Amniotic stem cell (primary cell): ENCODE measurements at places on chromosomes 4 and X.

- DNase-seq, result peak; percentile 80
Observed at GRCh38 chr4:80265571-80266252, 752 bp upstream of the FGF5 start.

DNA sequence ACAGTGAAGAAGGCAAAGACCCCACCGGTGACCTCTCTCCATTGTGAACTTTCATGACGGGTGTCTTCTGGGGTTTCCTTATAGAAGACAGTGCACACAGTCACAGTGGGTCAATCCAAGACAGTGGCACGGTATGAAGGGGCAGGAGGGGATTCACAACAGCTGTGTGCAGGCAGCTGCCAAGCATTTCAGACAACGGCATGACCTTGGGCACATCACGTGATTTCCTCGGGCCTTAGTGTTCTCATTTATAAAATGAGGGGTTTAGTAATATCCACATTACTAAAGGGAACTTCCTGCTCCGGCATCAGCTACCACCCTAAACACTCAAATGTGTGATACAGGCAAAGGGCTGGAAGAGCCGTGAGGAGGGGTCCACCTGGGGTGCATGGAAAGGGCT lies 42.9 kb downstream of the RBM47 start:
- no peak for DNase-seq

GRCh38 chrX:29431895-29432294 lies 783.5 kb upstream of the MAGEB2 start:
- no peak for DNase-seq

DNA sequence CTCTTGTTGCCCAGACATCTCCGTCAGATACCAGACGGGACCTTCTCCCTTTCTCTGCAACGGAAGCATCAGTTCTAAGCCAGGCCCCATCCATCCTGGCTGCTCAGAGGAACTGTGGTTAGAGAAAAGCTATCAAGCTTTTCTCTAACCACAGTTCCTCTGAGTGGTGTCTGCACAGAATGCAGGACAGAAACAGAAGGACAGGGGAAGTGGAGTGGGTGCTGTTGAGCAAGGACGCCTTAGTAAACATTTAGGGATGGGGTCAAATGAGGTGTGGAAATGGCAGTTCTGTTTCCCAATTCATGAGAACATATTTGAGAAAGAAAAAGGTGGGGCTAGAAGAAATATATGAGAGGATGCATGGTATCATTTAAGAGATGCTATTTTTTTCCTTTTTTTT lies 283.8 kb downstream of the CRLF2 start:
- DNase-seq, result no peak

DNA sequence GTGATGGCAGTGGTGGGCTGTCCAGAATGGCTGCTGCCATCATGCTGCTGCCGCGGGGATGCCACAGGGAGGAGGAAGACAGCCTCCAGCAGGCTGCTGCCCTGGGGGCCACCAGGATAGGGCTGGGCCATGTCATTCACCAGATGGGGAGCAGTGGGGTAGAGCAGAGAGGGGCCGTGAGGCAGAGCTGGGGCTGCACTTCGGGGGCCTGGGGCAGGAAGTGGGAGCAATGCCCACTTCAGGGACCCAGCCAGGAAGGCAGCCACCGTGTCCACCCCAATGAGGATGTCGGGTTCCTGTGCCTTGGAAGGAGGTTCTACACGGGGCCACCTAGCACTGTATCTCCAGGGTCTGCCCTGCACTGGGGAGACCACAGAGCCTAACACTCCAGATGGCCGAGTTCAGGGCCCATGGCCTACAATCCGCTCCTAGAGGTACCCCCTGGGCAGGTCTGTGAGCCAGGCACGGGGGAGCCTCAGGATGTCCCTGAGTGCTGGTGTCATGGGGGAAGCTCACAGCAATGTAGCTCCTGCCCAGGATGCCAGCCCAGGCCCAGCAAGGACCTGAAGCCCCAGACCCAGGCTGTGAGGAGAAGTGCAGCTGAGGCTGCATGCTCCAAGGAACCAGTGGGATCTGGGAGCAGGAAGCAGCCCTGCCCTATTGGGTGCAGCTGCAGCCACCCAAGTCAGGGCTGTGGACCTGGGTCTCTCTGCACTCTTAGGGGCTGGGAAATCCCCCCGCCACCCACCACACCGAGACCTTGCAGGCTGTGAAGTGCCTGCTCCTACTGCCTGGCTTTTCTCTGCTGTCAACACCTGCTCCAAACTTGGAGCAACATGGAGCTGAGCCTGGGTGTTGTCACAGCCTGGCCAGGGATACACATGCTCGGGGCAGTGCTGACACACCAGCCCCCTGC lies 140.3 kb downstream of the PDHA2 start:
- DNase-seq, result no peak

DNA sequence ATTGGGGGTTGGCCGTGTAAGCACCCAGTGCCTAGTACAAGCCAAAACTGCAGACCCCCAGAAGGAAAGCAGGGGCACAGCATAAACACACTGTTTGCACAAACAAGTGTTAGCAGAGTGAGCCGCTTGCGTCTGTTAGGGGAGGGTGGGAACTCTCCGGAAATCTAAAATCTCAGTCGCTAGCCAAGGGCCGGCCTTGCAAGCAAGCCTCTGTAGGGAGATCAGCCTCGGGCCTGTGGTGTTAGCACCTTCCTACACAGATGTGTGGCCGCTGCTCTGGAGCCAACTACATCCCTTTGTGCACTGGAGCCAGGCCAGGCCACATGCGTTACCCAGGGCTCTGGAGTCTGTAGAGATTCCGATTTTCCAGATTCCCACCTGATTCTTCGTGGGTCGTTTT lies 67.1 kb downstream of the GPR143 start:
- no peak for DNase-seq

DNA sequence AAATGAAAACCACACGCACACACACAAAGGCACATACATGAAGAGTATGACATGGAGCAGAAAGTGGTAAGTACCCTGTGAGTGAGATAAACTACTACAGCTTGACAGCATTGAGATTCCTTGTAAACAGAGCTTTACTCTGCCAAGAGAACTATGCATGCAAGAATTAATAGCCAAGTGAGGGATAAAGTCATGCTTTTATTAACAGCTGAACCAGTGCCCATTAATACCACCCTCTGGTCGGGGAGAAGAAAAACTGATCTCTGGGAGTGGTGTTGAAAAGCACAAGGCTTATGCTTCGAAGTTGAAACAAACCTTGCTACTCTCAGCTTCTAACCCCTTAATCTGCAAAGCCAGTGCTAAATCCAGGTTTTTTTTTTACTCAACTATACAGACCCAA lies 95.9 kb upstream of the C1QTNF7 start:
- DNase-seq, result no peak

DNA sequence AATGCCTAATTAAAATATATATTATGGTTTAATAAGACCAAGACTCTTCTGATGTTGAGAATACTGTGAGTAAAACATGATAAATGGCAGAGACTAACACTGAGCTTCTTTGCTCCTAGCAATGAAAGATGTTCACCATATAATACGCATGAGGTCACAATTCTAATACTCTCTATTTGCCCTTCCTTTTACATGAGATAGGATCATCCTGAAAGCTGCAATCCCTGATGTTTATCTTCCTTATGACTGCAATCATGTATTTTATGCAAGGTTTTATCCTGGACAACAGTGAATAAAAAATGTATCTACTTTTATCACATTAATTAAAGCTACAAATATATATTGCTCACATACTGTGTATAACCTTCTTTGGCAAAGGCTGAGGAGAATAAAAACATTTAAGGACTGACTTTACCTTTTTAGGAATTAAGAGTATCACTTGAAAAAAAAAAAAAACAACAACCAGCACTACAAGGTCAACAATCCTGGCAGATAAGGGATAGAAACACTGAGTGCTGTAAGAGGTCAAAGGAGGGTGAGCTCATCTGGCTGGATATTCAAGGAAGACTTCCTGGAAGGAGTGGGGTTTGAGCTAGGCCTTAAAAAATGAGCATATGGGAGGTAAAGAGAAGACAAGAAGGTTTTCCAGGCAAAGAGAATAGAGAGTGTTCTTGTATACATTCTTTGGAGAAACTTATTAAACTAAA lies 99.9 kb downstream of the AREG start:
- no peak for DNase-seq

- no peak for DNase-seq
Observed at GRCh38 chr4:10321931-10322330, 135.3 kb downstream of the ZNF518B start.

GRCh38 chr4:184163813-184164212 lies 53.9 kb downstream of the ENPP6 start:
- DNase-seq, result no peak

DNA sequence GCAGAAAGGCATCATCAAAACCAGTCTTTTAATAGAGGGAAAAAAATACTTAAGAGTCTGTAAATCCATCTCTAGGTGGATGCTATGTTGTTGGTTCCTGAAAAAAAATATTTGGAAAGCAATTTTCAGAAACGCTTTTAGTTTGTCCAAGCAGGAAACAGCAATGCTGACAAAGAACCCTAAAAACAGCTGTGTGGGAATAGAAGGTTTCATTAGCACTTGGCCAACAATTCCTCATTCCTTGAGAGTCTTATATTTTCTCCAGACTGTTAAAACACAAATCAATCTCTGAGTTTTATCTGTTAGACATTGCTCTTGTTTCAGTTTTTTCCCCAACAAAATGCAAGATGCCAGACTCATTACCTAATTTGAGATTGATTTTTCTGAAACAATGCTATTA lies 6.4 kb downstream of the MXRA5 start:
- no peak for DNase-seq

- no peak for DNase-seq
Observed at GRCh38 chrX:17174671-17175070, 200.3 kb upstream of the NHS start.

DNA sequence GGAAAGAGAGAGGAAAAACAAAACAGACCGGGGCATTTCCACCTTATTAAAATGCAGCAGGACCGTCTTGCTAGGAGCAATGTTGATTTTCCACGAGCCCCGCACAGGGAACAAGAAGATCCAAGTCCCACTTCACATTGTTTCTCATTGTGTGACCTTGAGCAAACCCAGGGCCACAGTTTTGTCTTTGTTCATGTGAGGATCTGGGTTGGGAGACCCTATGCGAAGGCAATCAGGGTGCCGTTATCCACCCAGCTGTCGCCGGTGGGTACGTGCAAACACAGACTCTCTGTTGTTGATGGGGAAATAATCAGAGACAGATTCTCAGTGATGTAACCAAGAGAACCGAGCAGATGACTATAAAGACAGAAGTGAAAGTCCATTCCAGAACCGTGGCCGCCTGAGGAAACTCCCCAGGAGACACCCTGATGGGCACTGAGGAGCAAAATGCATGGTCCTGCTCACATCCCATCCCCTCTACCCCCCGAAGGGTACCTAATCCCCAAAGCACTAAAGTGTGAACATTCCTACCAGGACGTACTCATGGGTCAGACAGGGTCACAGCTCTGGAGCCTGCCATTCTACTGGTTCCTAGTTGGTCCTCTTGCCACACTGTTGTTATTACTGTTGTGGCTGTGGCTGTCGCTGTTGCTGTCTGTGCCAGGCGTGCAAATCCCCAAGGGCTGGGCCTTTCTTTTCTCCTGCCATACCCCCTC lies 102.7 kb upstream of the RBPJ start:
- no peak for DNase-seq

DNA sequence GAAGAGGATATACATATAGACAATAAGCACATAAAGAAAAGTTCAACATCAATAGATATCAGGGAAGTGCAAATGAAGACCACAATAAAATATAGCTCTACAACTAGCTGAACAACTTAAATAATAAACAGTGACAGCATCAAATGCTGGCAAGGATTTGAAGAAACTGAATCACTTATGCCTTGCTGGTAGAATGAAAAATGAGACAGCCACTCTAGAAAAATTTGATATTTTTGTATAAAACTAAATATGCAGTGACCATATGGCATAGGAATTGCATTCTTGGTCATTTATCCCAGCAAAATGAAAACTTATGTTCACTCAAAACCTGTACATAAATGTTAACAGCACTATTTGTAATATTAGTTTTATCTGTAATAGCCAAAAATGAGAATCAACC lies 1102.0 kb downstream of the C4orf33 start:
- peak; percentile 14 for DNase-seq

DNA sequence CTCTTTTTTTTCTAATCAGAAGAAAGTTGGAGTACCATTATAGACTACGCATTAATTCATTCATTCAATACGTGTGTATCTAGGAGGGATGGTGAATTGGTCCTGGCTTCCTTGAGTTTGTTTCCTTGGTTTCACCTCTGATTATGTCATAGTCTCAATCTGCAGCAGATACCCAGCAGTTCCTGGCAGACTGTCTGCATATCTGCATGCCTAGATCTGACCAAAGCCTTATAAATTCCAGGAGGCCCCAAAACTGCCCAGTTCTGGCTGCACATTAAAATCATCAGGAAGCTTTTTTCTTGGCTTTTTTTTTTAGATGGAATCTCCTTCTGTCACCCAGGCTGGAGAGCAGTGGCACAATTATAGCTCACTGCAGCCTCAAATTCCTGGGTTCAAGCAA lies 27.2 kb upstream of the SLC34A2 start:
- DNase-seq, result no peak

- DNase-seq, result no peak
Observed at GRCh38 chr4:141635736-141636081, 674 bp upstream of the IL15 start.

GRCh38 chrX:32998776-32999175 lies 212.6 kb downstream of the DMD start:
- DNase-seq, result no peak

GRCh38 chr4:173506597-173507211 lies 23.3 kb downstream of the HAND2 start:
- no peak for DNase-seq

DNA sequence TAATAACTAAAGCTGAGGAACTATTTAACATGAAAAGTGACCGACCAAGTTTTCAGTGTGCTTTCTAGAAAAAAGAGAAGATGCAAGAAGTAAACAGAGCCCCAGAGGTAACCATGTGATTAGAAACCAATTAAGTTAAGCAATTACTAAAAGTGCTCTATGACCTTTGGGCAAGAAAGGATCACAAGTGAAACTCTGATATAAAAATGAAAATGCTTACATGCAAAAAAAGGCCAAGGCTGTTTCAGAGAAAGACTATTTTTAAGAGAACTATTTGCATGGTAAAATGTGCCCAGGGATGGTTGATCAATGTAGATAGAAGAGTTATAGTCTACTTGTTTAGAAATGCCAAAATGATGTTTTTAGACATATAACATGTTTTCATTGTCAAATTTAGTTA lies 22.0 kb downstream of the KLHL15 start:
- DNase-seq, result no peak

- DNase-seq, result no peak
Observed at GRCh38 chr4:4332529-4332928, 42.5 kb downstream of the ZBTB49 start.

GRCh38 chr4:1393866-1394265 lies 12.4 kb downstream of the NKX1-1 start:
- DNase-seq, result no peak
